ENCODE measurements at places on chromosomes 12 and 14. TPM values are rescaled to one million over a fixed set of nuclear protein-coding genes. Genes with fewer than 3 reads are reported as not detected.
A peak's percentile ranks its signal among the peaks of the same experiment; 100 is the strongest.

KRT4 gene
- polyA plus RNA-seq = 12.3 TPM

DIO3 gene
- polyA plus RNA-seq = not detected

- no peaks in the 10 kb centered on the region for H3K4me1 ChIP-seq
- H3K27me3 ChIP-seq = no peaks in the 10 kb centered on the region
- H3K4me3 ChIP-seq = no peak overlapping the region
- H3K27ac ChIP-seq = no peak overlapping the region
- DNase-seq = no peak
These were observed 175.1 kb downstream of the SLC38A4 start for GRCh38 chr12:46650688-46651087.

MYH7 gene
- 1.2 TPM for polyA plus RNA-seq

SYCP3 gene
- polyA plus RNA-seq = 1.5 TPM

DNA sequence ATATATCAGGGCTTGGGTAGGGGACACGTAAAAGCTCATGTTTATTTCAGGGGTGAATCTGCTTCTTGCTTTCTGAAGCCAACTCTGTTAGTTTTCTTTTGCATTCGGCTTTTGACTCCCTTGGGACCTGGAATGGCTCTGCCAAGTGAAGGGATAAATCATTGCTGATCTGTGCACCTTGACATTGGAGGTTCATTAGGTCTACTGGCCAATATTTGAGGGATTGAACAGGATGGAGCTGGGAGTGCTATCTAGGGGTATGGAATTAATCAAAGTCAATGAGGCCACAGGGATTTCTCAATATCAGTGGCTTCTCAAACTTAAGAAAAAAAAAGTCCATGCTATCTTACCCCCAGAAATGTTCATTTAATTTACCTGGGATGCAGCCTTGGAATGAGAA lies 203.5 kb upstream of the RMST start:
- H3K27ac ChIP-seq = no peak overlapping the region
- no peaks in the 10 kb centered on the region for H3K36me3 ChIP-seq
- H3K4me1 ChIP-seq = no peaks in the 10 kb centered on the region
- no peak overlapping the region for H3K4me3 ChIP-seq

DNA sequence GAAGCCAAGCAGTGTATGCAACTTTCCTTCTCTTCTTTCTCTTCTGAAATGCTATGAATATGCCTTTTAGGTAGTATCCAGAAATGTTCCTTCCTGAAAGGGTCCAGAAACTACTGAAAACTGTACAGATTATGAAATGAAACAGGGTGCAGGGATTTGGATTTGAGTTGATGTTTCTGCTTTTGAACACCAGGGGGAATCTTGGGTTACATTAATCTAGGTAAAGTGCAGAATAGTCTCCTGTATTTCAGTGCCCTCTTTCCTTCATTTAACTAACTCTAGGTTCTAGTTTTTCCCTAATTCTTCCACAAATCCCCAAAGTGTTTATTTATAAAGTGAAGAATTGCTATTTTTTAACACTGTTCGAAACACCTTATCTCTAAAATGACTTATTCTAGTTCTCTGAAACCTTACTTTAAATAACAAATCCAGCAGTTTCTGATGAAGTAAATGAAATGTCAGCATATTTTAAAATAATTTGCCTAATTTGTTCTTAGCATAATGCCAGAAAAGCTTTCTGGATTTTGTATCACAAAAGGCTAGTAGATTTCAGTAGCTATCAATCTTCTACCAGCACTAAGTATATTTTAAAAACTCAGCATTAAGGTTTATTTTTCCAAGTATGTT lies 111.9 kb downstream of the LRRK2 start:
- no peaks in the 10 kb centered on the region for H3K36me3 ChIP-seq
- DNase-seq = no peak
- no peak overlapping the region for H3K4me3 ChIP-seq
- H3K27ac ChIP-seq = no peak overlapping the region

TSPAN19 gene
- not detected for polyA plus RNA-seq

GRCh38 chr14:103001651-103002396 lies 55.5 kb downstream of the CDC42BPB start:
- no peak overlapping the region for H3K4me3 ChIP-seq
- H3K4me1 ChIP-seq = no peaks in the 10 kb centered on the region
- DNase-seq = no peak
- no peak overlapping the region for H3K27ac ChIP-seq
- peaks cover 3% of the 10 kb centered on the region for H3K36me3 ChIP-seq
- H3K27me3 ChIP-seq = no peaks in the 10 kb centered on the region

GRCh38 chr12:112370199-112370598 lies 12.0 kb downstream of the HECTD4 start:
- H3K27ac ChIP-seq = no peak overlapping the region
- no peaks in the 10 kb centered on the region for H3K36me3 ChIP-seq
- no peak overlapping the region for H3K4me3 ChIP-seq
- no peaks in the 10 kb centered on the region for H3K27me3 ChIP-seq
- no peaks in the 10 kb centered on the region for H3K4me1 ChIP-seq

- no peaks in the 10 kb centered on the region for H3K27me3 ChIP-seq
- no peak overlapping the region for H3K27ac ChIP-seq
- no peaks in the 10 kb centered on the region for H3K36me3 ChIP-seq
- DNase-seq = no peak
- H3K4me1 ChIP-seq = no peaks in the 10 kb centered on the region
These were observed 2.1 kb downstream of the BIN2 start for GRCh38 chr12:51321882-51322281.

GRCh38 chr14:67532606-67532997 lies 488 bp upstream of the PLEKHH1 start:
- no peak for DNase-seq
- H3K4me1 ChIP-seq = no peaks in the 10 kb centered on the region
- no peaks in the 10 kb centered on the region for H3K27me3 ChIP-seq
- peak overlapping the region; percentile 97 for H3K27ac ChIP-seq
- H3K36me3 ChIP-seq = no peaks in the 10 kb centered on the region

ST8SIA1 gene
- polyA plus RNA-seq = 1.4 TPM

KLHL33 gene
- polyA plus RNA-seq = under 0.01 TPM

GRCh38 chr12:122117979-122118378 lies 39.4 kb downstream of the MLXIP start:
- H3K4me1 ChIP-seq = peaks cover 30% of the 10 kb centered on the region
- no peaks in the 10 kb centered on the region for H3K36me3 ChIP-seq
- no peak overlapping the region for H3K4me3 ChIP-seq
- DNase-seq = no peak
- H3K27me3 ChIP-seq = no peaks in the 10 kb centered on the region

DNA sequence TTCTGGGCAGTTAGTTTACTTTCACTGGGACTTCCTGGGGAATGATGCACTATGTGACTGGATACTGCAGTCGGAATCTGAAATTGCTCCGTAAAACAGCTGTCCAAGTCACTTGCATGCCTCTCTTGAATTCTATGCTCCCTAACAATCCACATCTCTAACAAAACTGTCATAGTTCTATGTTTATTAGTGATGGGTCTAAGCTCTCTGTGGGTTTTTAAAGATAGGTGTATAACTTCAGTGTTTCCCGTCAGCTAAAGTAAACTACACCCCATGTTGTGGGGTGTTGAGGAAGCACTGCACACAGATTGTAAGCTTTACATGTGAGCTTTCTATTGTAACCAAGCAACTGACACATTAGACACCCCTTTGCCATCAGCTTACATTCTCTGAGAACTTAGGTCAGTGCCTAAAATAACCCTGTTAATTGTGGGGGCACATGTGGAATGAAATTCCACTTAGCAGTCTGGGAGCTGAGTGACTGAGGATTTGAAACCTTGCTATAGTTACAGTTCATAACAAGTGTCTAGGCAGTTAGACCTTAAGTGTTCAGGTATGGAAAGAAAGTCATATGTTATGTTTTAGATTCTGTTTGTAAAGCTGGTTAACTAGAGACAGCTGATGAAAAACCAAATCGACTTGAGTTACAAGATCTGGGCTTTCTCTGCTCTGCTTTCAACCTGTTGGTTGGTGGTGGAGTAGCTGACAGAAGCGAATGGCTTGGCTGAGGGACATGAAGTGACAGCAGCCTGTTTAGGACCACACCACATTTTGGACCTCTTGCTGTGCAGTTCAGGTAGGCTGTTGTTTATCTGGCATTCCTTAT lies 165.7 kb downstream of the AKAP6 start:
- DNase-seq = no peak
- H3K4me1 ChIP-seq = no peaks in the 10 kb centered on the region
- H3K4me3 ChIP-seq = no peak overlapping the region
- no peak overlapping the region for H3K27ac ChIP-seq

- no peak for DNase-seq
- no peaks in the 10 kb centered on the region for H3K27me3 ChIP-seq
- no peaks in the 10 kb centered on the region for H3K36me3 ChIP-seq
- no peaks in the 10 kb centered on the region for H3K4me1 ChIP-seq
These were observed 226.8 kb upstream of the ALG10 start for GRCh38 chr12:33795536-33795935.

DNA sequence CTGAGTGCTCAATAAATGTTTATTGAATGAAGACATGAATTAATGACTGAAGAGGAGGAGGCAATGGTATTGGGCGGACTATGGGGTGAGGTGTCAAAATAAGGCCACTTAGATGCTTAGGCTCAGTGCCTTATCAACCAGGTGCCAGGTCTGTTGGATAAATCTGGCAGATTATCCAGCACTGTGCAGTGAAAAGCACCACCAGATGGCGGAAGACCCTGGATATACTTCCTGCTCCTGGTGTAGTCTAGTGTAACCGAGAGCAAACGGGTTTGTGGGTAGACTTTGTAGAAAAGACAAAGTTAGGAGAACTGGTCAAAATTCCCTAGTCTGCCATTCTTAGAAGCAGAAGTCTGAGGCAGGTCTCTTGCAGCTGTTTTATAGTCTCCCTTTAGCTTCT lies 306.3 kb downstream of the ATP23 start:
- H3K27me3 ChIP-seq = no peaks in the 10 kb centered on the region
- no peak overlapping the region for H3K4me3 ChIP-seq
- DNase-seq = no peak
- no peak overlapping the region for H3K27ac ChIP-seq
- no peaks in the 10 kb centered on the region for H3K36me3 ChIP-seq
- H3K4me1 ChIP-seq = no peaks in the 10 kb centered on the region

DNA sequence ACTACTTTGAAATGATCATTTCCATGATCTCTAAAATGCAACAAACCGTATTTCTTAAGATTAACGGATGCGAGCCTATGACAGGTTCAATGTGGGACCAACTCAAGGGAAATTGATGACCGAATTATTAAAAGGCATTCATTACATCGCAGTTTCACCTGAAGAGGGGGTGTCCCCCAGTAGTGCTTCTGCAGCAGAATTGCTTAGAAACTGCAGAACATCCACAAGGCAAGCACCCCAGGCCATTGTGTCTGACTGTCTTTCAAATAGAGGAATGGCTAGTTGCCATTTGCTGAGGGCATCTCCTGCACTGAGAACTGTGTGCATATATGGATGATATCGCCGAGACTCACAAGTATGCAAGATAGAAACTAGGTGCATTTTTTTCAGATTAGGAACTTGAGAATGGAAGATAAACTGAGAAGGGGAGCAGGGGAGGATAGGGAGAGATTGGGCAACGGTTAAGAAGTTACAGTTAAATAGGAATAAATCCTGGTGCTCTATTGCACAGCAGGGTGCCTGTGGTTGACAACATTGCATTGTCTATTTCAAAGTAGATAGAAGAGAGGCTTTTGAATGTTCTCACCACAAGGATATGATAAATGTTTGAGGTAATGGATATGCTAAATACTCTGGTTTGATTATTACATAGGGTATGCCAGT lies 234.3 kb upstream of the PLEKHG7 start:
- H3K4me3 ChIP-seq = no peak overlapping the region
- H3K27me3 ChIP-seq = no peaks in the 10 kb centered on the region
- DNase-seq = no peak
- peaks cover 2% of the 10 kb centered on the region for H3K4me1 ChIP-seq

MYF6 gene
- polyA plus RNA-seq = 0.31 TPM

DNA sequence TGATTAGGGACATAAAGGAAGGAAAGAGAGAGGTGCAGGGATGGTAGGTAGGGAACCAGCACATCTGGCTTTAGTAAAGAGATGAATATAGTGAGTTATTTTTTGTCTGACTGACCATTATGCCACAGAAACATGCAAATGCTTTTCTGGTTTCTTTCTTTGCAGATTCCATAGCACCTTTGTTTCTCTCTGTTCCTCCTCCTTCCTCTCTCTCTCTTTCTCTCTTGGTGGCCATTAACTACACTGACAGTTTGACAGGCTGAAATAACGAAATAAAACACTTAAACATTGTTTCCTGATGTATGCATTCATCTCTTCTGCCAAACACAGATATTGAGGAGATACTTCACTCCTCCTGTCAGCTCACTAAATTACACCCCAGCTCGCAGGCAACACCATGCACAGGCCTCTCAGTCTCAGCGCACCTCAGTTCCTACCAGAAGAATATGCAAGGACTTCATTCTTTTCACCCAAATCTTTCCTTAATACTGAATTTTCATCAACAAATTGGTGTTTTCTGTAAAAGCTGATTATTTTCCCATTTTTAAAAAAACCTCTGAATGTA lies 406.9 kb upstream of the SOX5 start:
- H3K4me3 ChIP-seq = no peak overlapping the region
- no peaks in the 10 kb centered on the region for H3K36me3 ChIP-seq
- DNase-seq = no peak
- H3K27me3 ChIP-seq = no peaks in the 10 kb centered on the region
- no peaks in the 10 kb centered on the region for H3K4me1 ChIP-seq
- no peak overlapping the region for H3K27ac ChIP-seq

VAMP1 gene
- polyA plus RNA-seq = 1.6 TPM

DNA sequence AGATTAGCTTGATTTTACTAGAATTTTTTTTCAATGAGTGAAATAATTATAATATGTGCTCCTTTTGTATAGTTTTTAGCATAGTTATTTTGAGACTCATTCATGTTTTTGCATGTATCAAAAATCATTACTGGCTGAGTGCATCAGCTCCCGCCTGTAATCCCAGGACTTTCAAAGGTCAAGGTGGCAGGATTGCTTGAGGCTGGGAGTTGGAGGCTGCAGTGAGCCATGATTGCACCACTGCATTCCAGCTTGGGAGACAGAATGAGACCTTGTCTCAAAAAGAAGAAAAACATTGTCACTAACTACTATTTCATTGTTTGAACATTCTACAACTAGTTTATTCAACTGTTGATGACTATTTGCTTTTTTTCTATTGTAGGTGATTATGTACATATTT lies 802.7 kb downstream of the SLC16A7 start:
- H3K27me3 ChIP-seq = no peaks in the 10 kb centered on the region
- DNase-seq = no peak
- H3K4me3 ChIP-seq = no peak overlapping the region
- no peaks in the 10 kb centered on the region for H3K36me3 ChIP-seq
- no peaks in the 10 kb centered on the region for H3K4me1 ChIP-seq
- H3K27ac ChIP-seq = no peak overlapping the region

GRCh38 chr12:26281320-26281719 lies 85.9 kb downstream of the SSPN start:
- no peaks in the 10 kb centered on the region for H3K4me1 ChIP-seq
- H3K36me3 ChIP-seq = no peaks in the 10 kb centered on the region
- H3K4me3 ChIP-seq = no peak overlapping the region
- no peak for DNase-seq

Data from small intestine (tissue), 16 donors.